Liver (tissue), 10 donors: ENCODE measurements at places on chromosomes 3 and 15. TPM values are rescaled to one million over a fixed set of nuclear protein-coding genes. Genes with fewer than 3 reads are reported as not detected.

The CGNL1 gene
- total RNA-seq = 31.9 TPM

The CFAP91 gene
- 1.3 TPM for total RNA-seq

The RASGRF1 gene
- total RNA-seq = 0.28 TPM

The KCNAB1 gene
- 0.84 TPM for total RNA-seq

The FOXB1 gene
- total RNA-seq = not detected

- DNase-seq = no peak
These were observed 22.3 kb downstream of the HACL1 start for GRCh38 chr3:15579051-15579450.

GRCh38 chr3:160719710-160720109, 36.3 kb upstream of the PPM1L start:
- DNase-seq = no peak

DNA sequence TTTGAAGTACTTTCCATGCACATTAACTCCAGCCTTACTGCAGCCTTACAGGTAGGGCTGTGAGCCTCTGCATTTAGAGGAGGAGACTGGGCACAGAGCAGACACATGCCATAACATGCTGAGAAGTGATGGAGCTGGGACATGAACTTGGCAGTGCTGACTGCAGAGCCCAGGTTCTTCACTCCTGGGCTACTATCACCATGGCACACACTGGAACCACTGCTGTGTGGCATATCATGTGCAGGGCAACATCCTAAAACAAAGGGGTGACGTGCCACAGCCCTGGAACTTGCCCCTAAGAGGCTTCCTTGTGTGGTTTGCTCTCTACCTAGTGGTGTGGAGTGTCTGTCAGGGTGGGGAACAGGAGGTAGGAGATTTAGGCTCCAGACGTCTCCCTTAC, 25.4 kb downstream of the EHD4 start:
- DNase-seq = no peak

- no peak for DNase-seq
These were observed 23.8 kb downstream of the LRRFIP2 start for GRCh38 chr3:37150621-37151020.

DNA sequence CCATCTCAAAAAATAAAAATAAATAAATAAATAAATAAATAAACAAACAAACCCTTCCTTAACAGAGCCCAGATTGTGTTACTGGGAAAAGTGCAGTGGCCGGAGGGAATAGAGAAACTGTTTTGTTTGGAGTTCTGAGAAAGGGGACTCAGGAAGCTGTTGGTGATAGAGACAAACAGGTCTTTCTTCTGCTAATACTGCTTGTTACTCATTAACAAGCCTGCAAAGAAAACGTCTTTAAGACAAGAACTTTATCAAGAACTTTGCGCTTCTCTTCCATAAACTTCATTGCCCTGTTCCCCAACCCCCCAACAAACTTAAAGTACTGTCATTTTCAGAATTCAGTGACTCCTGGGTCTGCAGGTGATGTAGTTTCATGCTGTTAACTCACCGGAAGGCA, 68.8 kb upstream of the GSK3B start:
- no peak for DNase-seq

- no peak for DNase-seq
These were observed 60.3 kb upstream of the CHRNA7 start for GRCh38 chr15:31970007-31970406.

DNA sequence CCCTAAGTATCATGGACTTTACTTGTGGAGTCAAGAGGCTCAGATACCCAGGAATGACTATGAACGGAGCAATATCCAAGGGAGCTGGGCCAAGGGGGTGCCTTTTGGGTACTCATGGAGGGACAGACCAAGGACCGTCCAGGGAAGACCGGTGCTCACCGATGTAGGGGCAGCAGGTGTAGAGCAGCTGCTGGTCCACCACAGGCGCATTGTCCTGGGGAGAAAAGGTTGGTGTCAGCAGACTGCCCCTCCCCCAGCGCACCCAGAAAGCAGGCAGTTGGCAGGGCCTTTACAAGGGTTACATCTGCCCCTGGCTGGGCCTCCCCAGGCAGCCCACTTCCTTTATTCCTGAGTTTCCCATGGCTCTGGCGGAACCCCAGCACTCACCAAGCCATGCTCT, 7.5 kb downstream of the CDAN1 start:
- DNase-seq = no peak
